ENCODE measurements at places on chromosomes 7 and 10.

- DNase-seq, result no peak
Observed at GRCh38 chr7:153920897-153921296, 131.3 kb upstream of the DPP6 start.

DNA sequence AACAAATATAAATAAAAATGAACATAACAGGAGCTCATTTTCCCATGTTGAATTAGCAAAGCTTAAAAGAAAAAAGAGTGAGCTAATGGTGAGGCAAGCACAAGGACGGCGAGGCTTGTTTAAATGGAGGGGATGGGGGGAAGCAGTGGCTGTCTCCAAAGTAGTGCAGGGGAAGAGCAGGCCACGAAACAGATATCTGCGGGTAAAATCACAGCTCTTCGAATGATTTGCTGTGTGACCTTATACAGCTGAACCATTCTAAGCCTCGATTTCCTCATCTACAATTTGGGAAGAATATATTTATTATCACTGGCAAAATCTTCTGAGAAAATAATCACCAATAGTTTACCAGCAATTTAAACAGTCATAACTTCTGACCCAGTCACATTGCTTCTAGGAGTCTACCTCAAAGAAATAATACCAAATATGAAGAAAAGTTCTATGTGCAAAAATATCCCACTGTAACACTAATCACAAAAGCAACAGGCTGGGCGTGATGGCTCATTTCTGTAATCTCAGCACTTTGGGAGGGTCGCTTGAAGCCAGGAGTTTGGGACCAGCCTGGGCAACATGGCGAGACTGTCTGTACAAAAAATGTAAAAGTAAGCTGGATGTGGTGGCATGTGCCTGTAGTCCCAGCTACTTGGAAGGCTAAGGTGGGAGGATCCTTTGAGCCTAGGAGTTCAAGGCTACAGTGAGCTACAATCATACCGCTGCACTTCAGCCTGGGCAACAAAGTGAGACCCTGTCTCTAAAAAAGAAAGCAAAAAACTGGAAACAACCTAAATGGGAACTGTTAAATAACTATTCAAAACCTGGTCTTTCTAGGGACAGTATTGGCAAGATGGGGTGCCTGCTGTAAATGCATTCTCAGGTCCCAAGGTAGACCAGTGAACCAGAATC lies 63.1 kb upstream of the ASAH2 start:
- DNase-seq, result no peak

- no peak for DNase-seq
Observed at GRCh38 chr10:132022241-132022640, 40.5 kb upstream of the BNIP3 start.

- DNase-seq, result peak; percentile 25
Observed at GRCh38 chr7:7271094-7271874, 88.9 kb downstream of the C1GALT1 start.

- DNase-seq, result no peak
Observed at GRCh38 chr10:46237815-46238510, 48.8 kb upstream of the ANTXRL start.

GRCh38 chr7:111224354-111225231 lies 133.7 kb downstream of the LRRN3 start:
- DNase-seq, result no peak

DNA sequence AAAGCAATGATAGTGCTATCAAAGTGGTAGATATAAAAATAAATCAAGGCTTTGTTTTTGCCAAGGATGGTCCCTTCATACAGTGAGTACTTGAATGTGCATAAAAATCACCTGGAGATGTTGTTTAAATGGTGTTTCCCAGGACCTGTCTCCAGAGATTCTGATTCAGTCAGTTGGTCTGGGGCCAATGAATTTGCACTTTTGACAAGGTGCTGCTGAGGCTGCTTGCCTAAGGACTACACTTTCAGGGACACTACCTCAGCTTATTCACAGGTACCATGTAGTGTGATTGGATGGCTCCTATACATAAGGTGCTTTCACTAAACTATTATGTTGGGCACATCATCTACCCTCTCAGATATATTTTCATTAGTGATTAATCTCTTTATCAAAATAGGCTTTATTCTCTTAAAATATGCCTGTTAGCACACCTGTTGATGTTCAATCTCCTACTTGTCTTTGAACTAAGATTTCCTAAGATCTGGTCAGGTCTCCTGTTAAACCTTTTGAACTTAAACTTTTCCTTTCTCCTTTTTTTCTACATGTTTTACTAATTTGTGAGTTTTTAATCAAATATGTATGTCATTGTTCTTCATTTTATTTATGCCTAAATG lies 24.3 kb downstream of the CAPZA2 start:
- no peak for DNase-seq

GRCh38 chr10:3831608-3832007 lies 46.6 kb upstream of the KLF6 start:
- DNase-seq, result no peak

- DNase-seq, result no peak
Observed at GRCh38 chr10:101043363-101043707, 12.3 kb downstream of the SFXN3 start.

Measured in trophoblast cell (in vitro differentiated cells and primary cell).